ENCODE measurements at places on chromosomes 12 and 14.

DNA sequence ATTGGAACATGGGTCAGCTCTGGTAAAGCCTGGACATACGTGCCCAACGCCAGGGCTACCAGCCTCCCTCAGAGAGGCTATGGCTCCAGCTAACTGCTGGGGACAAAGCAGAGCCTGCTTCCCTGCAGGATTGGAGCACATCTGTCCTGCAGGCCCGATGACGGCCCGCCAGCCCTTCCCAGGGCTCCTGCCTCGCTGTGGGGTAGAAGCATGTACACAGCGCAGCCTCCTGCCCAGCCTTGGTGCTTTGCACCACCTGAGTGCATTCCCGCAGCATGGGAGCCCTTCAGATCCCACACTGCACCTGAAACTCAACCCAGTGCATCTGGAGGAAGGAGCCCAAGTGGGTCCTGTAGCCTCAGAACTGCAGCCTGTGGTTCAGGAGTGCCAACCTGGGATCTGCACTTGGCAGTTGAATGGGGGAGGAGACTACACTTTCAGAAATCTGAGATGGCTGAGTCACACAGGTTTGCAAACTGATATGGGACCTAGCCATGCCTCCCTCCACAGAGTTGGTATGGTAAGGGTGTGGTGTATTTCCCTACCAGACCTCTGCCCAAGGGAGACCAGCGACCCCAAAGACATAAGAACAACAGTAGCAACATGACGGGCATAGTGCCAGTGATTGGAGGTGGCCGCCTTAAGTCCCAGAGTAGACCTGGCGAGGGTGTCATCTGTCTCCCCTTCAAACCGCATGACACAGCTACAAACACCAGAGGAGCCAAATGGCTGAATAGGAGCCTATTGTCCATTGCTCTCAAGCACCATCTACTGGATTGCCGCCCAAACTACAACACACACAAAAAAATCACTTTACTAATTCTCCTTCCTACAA lies 273.9 kb upstream of the MIS18BP1 start:
- DNase-seq = no peak

GRCh38 chr12:127362121-127362520 lies 904.8 kb upstream of the TMEM132C start:
- DNase-seq = no peak

DNA sequence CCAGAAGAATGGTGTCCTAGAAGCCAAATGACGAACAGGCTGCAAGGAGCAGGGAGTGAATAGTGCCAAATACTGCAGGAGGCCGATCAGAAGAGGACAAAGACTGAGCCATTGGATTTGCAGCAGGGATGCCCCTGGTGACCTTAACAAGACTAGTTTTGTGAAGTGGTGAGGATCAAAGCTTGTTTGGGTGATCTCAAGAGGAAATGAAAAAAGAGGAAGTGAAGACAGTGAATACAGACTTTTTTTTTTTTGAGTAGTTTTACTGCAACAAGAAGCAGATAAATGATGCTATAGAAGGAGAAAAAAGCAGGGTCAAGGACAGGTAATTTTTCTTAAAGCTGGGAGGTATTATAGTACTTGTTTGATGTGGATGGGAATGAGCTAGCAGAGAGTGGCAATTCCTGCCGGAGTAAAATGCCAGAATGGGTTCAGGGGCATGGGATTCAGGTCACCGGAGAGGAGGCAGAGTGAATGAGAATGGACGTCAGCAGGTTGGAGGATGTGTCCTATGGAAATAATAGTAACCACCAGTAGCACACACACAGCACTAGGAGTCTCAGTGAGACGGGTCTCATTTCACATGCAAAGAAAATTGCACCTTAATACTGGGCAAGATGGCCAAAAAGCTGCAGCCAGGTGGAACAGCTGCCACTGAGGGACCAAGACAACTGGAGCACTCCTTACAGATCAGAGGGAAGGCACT lies 345.8 kb upstream of the CCDC196 start:
- no peak for DNase-seq

DNA sequence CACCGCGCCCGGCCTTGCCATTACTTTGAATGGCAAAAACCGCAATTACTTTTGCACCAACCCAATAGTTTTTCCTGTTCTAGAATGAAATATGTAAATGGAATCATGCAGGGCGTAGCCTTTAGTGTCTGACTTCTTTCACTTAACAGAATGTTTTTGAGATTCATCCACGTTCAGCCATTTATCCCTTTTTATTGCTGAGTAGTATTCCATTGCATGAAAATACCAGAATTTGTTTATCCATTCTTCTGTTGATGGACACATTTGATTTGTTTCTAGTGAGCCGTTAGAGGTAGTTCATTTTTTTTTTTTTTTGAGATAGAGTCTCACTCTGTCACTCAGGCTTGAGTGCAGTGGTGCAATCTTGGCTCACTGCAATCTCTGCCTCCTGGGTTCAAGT lies 90.6 kb downstream of the SLC25A47 start:
- no peak for DNase-seq

DNA sequence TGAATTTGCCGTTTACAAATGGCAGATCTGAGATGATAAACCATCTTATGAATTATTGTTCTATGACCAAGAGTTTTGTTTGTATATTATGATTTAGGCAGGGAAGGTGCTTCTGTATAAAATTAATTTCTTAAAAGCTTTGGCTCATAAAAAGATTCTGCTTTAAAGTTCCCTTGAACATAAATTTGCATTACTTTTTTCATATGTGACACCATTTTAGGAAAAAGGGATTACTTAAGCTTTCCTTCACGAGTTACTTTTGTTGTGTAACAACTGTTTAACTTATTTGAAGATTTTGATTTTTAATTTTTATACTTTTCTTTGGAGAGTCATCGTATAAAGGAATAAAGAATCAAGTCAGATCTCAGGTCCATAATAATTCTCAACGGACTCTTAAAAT lies 3.3 kb downstream of the ETNK1 start:
- no peak for DNase-seq

Measured in GM04503 (cell line).